ENCODE measurements at places on chromosomes 16 and 17.

- peak; percentile 8 for DNase-seq
These were observed 11.4 kb downstream of the SLC5A10 start for GRCh38 chr17:18963126-18964017.

DNA sequence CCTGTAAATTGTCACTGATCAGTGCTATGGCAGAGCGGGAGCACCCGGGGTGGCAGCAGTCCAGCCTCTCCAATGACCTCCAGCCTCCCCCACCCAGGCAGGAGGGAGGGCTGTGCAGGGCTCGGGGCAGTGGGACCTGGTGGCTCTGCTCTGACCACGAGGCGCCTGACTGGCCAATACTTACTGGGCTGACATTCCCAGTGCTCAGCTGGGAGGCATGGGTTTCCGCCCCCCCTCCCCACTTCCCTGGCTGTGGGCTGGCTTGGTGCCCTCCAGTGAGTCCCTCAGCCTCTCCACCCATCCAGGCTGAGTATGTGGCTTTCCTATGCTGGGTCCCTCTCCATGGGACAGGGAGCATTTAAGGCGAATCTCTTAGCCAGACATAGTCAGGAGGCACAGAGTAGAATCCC, 2.7 kb downstream of the SOCS3 start:
- DNase-seq: peak; percentile 76

GRCh38 chr17:28579526-28579925, 2.8 kb upstream of the ALDOC start:
- no peak for DNase-seq

- DNase-seq: peak; percentile 79
These were observed 230.9 kb downstream of the MRTFB start for GRCh38 chr16:14302031-14302398.

DNA sequence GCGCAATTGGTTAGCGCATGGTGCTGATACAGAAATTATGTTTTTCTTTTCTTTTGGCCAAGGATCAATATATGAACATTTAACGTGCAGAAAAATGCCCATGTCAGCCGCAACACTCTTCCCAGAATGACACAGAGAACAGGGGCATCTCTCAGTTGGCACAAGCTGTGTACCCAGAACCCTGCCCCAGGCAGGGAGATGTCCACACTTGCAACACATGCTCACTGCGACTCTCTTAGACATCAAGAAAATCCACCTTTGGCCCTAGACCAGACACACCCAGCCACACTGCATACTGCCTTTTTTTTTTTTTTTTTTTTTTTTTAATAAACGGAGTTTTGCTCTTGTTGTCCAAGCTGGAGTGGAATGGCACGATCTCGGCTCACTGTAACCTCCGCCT, 17.0 kb downstream of the PITPNA start:
- no peak for DNase-seq

DNA sequence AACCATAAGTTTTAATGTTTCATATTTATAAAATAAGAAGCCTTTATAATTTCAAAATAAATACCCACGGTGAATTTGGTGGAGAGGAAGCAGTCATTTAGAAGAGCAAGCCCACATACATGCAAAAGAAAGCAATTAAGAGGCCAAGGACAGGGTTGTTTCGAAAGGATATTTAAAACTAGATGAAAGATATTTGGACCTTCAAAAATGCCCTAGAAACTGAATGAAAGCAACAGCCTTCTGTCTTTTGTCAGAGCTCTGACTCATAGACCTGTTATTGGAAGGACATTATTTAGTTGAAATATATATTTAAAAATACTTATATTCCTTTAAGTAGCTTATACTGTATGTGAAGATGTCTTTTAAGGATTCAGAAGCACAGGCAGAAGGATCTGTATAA, 8.6 kb upstream of the METTL9 start:
- peak; percentile 34 for DNase-seq

GRCh38 chr17:55318081-55318480, 53.3 kb downstream of the HLF start:
- no peak for DNase-seq

GRCh38 chr16:79752396-79752795, 151.9 kb upstream of the MAF start:
- no peak for DNase-seq

GRCh38 chr16:28149011-28149888, 62.5 kb downstream of the XPO6 start:
- DNase-seq: no peak

DNA sequence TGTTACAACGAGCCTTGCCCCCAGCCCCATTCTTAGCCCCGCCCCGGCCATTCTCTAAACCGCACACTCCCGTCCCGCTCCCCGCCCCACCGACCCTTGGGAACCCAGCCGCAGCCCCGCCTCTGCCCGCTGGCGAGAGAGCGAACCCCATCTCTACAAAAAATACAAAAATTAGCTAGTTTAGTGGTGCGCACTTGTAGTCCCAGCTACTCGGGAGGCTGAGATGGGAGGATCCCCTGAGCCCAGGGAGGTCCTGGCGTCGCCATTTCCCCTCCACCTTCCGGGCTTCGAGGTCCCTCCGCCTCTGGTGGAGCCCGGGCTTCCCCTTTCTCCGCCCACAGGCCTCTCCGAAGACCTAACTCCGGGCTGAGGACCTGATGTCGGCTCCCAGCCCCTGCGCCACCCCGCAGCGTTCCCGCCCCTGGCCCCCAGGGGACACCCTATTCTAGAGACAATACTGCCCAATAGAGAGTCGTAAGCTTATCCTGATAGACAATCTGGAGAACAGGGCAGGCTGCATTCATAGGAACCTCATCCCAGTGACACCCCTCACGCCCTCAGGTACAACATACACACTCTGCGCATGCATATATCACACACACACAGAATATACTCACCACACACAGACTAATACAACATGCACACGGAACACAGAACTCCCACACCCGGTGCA, 480 bp upstream of the PROCA1 start:
- no peak for DNase-seq

All from AG10803 (cell line).